ENCODE measurements at places on chromosomes 2 and 18. TPM values are rescaled to one million over a fixed set of nuclear protein-coding genes. Genes with fewer than 3 reads are reported as not detected.

The TCF23 gene
- not detected for polyA plus RNA-seq

The HRH4 gene
- not detected for polyA plus RNA-seq

The CCDC74B gene
- 6.4 TPM for polyA plus RNA-seq

The CAPN13 gene
- 3.4 TPM for polyA plus RNA-seq

The PAPOLG gene
- polyA plus RNA-seq: 3.0 TPM

The OSBPL1A gene
- 27.0 TPM for polyA plus RNA-seq

The KCNK3 gene
- polyA plus RNA-seq: 2.1 TPM

The UGT1A4 gene
- 0.84 TPM for polyA plus RNA-seq

The NAT8 gene
- 1,820 TPM for polyA plus RNA-seq

The SLC5A7 gene
- 0.75 TPM for polyA plus RNA-seq

The PSD4 gene
- 16.2 TPM for polyA plus RNA-seq

The IL36G gene
- 1.7 TPM for polyA plus RNA-seq

The LYPD1 gene
- 4.7 TPM for polyA plus RNA-seq

The LYG2 gene
- not detected for polyA plus RNA-seq

The QPCT gene
- polyA plus RNA-seq: 10.4 TPM

The KYNU gene
- polyA plus RNA-seq: 14.5 TPM

The ARHGEF4 gene
- polyA plus RNA-seq: 0.90 TPM

The HOXD9 gene
- 36.4 TPM for polyA plus RNA-seq

The SCN2A gene
- polyA plus RNA-seq: 2.7 TPM

The PROC gene
- polyA plus RNA-seq: 51.0 TPM

The CNOT11 gene
- 28.4 TPM for polyA plus RNA-seq

The TUBB8B gene
- polyA plus RNA-seq: 0.45 TPM

The AKAIN1 gene
- polyA plus RNA-seq: not detected
